Activated CD4-positive, alpha-beta T cell treated with anti-CD3 and anti-CD28 coated beads for 24 hours (primary cell): ENCODE measurements at places on chromosomes 6 and 20.

GRCh38 chr6:49269190-49269589 lies 193.9 kb downstream of the MMUT start:
- DNase-seq, result no peak

GRCh38 chr6:21132856-21133838 lies 460.4 kb upstream of the SOX4 start:
- DNase-seq, result no peak

DNA sequence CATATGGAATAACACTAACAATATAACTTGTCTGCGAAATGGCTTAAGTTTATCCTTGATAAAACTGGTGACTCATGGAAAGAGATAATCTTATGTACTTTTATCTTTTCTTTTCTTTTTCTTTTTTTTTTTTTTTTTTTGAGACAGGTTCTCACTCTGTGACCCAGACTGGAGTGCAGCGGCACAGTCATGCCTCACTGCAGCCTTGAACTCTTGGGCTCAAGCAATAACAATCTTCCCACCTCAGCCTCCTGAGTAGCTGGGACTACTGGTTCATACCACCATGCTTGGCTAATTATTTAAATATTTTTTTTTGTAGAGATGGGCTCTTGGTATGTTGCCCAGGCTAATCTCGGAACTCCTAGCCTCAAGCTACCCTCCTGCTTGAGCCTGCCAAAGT lies 68.1 kb upstream of the SCGN start:
- DNase-seq, result no peak

GRCh38 chr6:90256698-90257485 lies 39.8 kb downstream of the BACH2 start:
- no peak for DNase-seq

DNA sequence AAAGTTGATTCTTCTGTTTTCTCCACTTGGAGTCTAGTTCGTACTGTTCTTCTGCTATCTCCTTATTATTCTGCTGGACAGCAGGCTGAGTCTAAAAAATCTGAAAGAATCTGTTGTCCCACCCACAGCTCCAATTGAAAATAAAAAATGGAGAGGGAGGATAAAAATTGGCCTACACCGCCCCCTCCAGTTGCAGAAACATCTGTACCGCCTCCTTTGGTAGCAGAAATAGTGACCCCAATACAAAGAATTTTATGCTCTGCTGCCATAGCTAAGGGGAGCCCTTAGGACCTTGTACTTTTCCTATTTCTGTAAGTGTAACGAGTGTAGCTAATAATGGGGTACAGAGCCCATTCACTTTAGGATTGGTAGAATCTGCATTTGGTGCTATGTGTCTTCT lies 4.9 kb upstream of the FKBP1A start:
- no peak for DNase-seq

DNA sequence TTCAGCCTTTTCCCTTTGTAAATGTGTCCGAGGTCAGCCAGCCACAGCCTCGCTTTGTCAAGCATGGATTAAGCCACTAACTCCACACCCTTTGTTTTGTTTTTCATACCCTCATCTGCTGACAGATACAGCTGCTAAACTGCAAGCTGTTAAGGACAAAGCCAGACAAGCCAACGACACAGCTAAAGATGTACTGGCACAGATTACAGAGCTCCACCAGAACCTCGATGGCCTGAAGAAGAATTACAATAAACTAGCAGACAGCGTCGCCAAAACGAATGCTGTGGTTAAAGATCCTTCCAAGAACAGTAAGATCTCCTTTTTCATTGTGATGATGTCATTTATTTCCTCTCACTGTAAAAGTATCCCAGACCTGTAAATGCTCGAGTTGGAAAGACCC lies 269.3 kb downstream of the ARHGAP18 start:
- no peak for DNase-seq

DNA sequence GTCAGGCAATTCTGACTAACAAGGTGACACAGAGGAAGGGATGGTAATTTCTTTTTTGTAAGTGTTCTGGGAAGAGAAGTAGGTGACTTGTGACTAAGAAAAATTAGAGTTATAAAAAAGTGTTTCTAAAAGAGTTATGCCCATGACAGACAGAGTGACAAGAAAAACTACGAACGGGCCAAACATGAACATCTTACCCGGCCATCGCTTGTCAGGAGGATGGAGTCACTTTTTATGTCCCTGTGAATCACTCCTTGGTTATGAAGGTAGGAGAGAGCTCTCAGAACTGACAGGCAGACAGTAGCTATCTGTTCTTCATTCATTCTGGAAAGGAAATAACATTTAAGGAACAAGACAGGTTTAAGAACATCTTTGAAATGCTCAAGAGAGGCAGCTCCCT lies 43.0 kb downstream of the LAMP5 start:
- no peak for DNase-seq
